ENCODE measurements at places on chromosomes 7 and 10.

DNA sequence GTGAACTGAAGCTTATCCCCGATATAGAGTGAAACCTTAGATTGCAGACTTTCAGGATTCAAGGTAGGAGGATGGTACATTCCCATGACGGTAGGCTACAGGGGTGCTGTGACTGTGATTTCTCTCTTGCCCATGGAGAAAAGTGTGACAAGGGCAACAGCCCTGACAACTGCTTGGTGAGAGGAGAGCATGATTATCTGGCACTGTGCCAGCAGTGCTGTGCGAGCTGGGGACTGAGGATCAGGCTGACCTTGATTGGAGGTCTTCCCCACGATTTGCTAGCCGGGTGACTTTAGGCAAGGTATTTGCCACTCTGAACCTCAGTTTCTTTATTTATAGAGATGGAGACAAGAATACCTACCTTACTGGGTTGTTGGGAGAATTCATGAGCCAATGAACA is 229.5 kb downstream of the PTEN start:
- no peak for DNase-seq

- DNase-seq, result no peak
Observed at GRCh38 chr10:101280511-101280910, 51.2 kb upstream of the LBX1 start.

DNA sequence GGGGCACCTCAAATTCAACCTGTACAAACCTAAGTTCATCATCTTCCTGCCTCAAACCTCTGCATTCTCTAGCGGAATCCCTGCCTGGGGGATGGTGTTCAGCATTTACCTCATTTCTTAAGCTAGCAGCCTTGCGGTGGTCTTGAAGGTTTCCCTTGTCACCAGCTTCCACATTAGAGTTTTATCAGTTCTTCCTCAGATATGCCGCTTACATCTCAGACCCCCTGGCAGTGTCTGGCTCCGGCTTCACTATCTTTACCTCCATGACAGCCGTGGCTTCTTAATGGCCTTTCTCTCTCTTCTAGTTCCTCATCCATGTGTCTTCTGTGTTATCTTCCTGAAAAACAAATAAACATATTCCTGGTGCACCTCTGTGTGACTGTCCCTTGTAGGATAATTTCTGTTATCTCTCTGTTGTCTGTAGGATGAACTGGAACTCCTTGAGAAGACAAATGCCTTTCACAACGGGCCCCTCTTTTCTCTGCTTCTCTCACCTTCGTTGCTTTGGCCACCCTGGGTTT is 101.1 kb upstream of the BMPER start:
- DNase-seq, result no peak

DNA sequence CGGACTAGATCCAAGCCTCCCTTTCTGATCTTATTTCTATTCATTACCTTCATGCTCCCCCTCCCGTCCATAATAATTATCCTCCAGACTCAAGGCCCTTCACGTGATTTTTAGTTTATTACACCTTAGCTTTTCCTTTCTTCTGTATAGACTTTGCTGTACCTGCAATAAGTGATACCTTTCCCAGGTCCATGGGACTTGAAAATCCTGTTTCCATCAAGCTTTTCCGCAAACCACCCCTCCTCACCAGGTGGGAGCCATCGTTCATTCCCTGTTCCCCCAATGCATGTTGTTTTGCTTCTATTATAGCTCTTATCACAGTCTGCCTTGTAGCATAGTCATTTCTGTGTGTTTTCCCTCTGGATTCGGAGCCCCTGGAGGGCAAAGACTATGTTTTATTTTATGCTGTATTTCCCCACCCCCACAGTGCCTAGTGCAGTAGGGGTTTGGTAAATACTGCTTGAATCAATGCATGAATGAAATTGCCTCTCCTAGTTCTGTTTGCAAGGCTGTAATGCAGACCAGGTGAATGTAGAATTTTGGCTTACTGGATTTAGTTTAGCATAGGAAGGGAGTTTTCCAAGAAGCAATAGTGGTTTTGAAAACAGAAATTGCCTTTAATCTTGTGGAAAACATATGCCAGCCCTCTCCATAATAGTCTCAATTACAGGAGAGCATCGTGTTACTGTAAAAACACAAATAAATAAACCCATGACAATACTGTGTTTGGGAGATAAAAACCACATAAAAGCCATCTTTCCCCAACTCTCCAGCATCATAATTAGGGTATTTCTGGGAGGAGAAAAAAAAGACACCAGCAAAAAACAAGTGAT is 213.4 kb downstream of the AUTS2 start:
- DNase-seq, result no peak
